ENCODE measurements at places on chromosomes 3 and 15. TPM values are rescaled to one million over a fixed set of nuclear protein-coding genes. Genes with fewer than 3 reads are reported as not detected.

DNA sequence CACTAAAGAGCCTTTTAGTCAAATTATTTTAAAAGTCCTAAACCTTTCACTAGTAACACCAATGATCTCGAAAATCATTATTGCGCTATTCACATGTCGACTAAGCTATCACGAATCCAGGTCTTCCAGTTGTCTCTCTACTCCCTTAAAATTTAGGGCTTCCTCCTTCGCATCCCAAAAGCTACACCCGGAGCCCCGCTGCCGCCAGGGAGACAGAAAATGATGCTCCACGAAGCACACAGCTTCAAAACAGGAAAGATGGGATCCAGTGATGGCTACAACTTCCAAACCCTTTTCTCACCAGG lies 253 bp downstream of the IFT80 start:
- H3K4me3 ChIP-seq = peak overlapping the region; percentile 72
- H3K27me3 ChIP-seq = no peaks in the 10 kb centered on the region
- DNase-seq = no peak
- no peaks in the 10 kb centered on the region for H3K36me3 ChIP-seq

The TRIM71 gene
- total RNA-seq = under 0.01 TPM

The SETD2 gene
- total RNA-seq = 87.8 TPM

GRCh38 chr3:132535575-132536441 lies 61.3 kb upstream of the ACKR4 start:
- H3K4me1 ChIP-seq = no peaks in the 10 kb centered on the region
- H3K27ac ChIP-seq = no peak overlapping the region
- no peaks in the 10 kb centered on the region for H3K27me3 ChIP-seq
- H3K36me3 ChIP-seq = no peaks in the 10 kb centered on the region

- H3K4me3 ChIP-seq = no peak overlapping the region
- no peaks in the 10 kb centered on the region for H3K4me1 ChIP-seq
These were observed 607.1 kb upstream of the BCHE start for GRCh38 chr3:166444336-166444735.

DNA sequence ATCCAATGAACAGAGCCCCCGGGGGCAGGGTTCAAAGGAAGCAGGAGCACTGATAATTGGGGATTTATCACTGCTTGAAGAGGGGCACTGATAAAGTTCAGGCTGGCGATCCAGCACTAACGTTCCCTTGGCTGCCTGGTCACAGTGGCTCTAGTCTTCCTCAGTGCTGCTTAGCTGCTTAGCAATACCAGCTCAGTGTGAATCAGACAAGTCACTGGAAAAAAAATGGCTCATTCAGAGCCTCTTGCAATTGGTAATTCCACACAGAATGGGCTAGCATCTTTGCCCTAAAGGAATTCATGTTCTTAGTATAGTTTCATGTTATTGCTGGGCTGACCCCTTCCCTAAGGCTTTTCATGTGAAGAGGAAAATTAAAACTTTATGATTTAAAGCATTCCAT lies 95.7 kb upstream of the SLC2A2 start:
- H3K36me3 ChIP-seq = no peaks in the 10 kb centered on the region
- no peaks in the 10 kb centered on the region for H3K4me1 ChIP-seq
- no peaks in the 10 kb centered on the region for H3K27me3 ChIP-seq
- no peak overlapping the region for H3K4me3 ChIP-seq
- no peak overlapping the region for H3K27ac ChIP-seq

The GOLGA6L4 gene
- 3.8 TPM for total RNA-seq

- H3K4me1 ChIP-seq = no peaks in the 10 kb centered on the region
- no peaks in the 10 kb centered on the region for H3K36me3 ChIP-seq
- no peak overlapping the region for H3K4me3 ChIP-seq
- DNase-seq = no peak
- peak overlapping the region; percentile 73 for H3K27ac ChIP-seq
These were observed 6.2 kb downstream of the STIMATE start for GRCh38 chr3:52891164-52891563.

The MNS1 gene
- 2.4 TPM for total RNA-seq

The ESYT3 gene
- 0.32 TPM for total RNA-seq

The ATP2C1 gene
- 76.2 TPM for total RNA-seq

The ZNF620 gene
- total RNA-seq = 6.2 TPM

GRCh38 chr3:13168391-13168790 lies 95.2 kb upstream of the IQSEC1 start:
- no peaks in the 10 kb centered on the region for H3K36me3 ChIP-seq
- H3K27ac ChIP-seq = no peak overlapping the region
- no peaks in the 10 kb centered on the region for H3K4me1 ChIP-seq
- H3K4me3 ChIP-seq = no peak overlapping the region
- no peaks in the 10 kb centered on the region for H3K27me3 ChIP-seq

GRCh38 chr3:118537454-118537853 lies 497.2 kb downstream of the IGSF11 start:
- DNase-seq = no peak
- no peaks in the 10 kb centered on the region for H3K27me3 ChIP-seq
- no peaks in the 10 kb centered on the region for H3K36me3 ChIP-seq
- no peaks in the 10 kb centered on the region for H3K4me1 ChIP-seq
- H3K4me3 ChIP-seq = no peak overlapping the region
- no peak overlapping the region for H3K27ac ChIP-seq

DNA sequence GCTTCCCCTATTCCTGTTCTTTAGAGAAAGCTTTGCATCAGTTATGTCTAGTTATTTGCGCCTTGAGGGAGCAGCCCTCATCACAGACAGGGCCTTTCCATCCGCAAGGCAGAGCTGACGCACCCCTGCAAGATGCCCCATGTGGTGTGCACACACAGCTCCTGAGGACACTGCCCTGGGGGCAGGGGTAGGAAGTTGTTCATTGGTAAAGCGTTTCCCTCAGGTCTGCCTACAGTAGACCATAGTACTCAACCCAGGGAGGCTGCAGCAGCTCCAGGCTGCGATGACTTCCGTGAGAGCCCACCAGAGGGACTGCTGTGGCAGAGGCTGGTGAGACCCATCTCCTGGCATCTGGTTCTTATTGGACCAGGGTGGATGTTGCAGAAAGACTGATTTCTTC lies 55.1 kb upstream of the PLXNA1 start:
- H3K36me3 ChIP-seq = no peaks in the 10 kb centered on the region
- H3K4me1 ChIP-seq = peaks cover 10% of the 10 kb centered on the region
- H3K27ac ChIP-seq = no peak overlapping the region
- H3K4me3 ChIP-seq = no peak overlapping the region
- no peaks in the 10 kb centered on the region for H3K27me3 ChIP-seq

DNA sequence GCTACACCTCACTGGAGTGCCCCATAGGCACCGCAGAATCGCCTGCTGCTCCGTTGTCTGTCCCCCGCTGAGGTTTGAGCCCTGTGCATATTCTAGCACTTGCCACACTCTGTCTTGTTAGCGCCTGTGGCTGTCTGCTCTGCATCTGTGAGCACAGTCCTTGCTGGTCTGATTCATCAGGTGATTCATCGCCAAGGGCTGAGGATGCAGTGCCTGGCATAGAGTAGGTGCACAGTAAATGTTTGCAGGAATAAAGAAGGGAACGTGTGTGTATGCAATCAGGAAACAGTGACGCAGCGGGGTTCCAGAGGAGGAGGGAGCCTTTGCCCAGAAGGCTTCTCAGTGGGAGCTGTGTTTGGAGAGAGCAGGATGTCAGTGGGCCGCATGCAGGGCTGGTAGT lies 124.0 kb upstream of the PLXNA1 start:
- no peak overlapping the region for H3K27ac ChIP-seq
- no peaks in the 10 kb centered on the region for H3K4me1 ChIP-seq
- DNase-seq = no peak
- no peaks in the 10 kb centered on the region for H3K27me3 ChIP-seq

DNA sequence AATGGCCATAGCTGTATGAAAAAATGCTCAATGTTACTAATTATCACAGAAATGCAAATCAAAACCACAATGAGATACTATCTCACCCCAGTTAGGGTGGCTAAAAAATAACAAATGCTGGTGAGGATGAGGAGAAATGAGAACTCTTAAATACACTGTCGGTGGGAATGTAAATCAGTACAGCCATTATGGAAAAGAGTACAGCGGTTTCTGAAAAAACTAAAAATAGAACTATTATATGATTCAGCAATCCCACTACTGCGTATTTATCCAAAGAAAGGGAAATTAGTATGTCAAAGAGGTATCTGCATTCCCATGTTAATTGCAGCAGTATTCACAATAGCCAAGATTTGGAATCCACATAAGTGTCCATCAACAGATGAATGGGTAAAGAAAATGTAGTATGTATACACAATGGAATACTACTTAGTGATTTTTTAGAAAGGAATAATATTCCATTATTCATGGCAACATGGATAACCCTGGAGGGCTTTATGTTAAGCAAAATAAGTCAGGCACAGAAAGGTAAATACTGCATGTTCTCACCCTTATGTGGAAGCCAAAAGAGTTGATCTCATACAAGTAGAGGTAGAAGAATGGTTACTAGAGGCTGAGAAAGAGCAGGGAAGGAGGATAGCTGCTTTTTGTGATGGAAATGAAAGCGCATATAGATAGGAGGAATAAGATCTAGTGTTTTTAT lies 35.0 kb downstream of the SERP1 start:
- H3K27me3 ChIP-seq = no peaks in the 10 kb centered on the region
- no peaks in the 10 kb centered on the region for H3K36me3 ChIP-seq
- H3K27ac ChIP-seq = no peak overlapping the region
- no peak for DNase-seq

GRCh38 chr3:175287361-175287963 lies 428.3 kb downstream of the NAALADL2 start:
- no peaks in the 10 kb centered on the region for H3K4me1 ChIP-seq
- H3K27ac ChIP-seq = no peak overlapping the region
- DNase-seq = no peak
- no peaks in the 10 kb centered on the region for H3K27me3 ChIP-seq
- no peak overlapping the region for H3K4me3 ChIP-seq
- no peaks in the 10 kb centered on the region for H3K36me3 ChIP-seq

DNA sequence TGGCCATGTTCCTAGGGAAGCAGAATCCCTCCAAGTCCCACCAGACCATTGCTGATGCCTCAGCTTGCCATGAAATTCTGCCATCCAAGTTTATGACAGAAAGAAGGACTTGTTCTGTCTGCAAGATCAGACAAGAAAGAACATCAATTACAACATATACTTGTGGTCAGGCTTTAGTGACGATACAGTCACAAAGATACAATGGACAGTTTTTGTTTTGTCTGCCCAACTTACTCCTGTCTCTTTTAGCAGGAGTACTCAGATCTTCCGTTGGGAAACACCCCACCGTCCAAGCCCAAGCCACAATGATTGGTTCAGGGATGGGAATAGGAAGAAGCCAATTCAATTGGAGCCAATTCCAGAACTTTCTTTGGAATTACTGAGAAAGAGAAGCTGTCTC lies 15.7 kb downstream of the KLHL6 start:
- no peaks in the 10 kb centered on the region for H3K27me3 ChIP-seq
- DNase-seq = no peak
- no peaks in the 10 kb centered on the region for H3K4me1 ChIP-seq
- H3K36me3 ChIP-seq = no peaks in the 10 kb centered on the region

The CASR gene
- total RNA-seq = not detected

- H3K27me3 ChIP-seq = no peaks in the 10 kb centered on the region
- H3K4me3 ChIP-seq = no peak overlapping the region
- no peaks in the 10 kb centered on the region for H3K4me1 ChIP-seq
- DNase-seq = no peak
- no peaks in the 10 kb centered on the region for H3K36me3 ChIP-seq
These were observed 16.4 kb downstream of the CHRNA3 start for GRCh38 chr15:78604420-78604819.

GRCh38 chr3:154062513-154062912 lies 58.7 kb upstream of the ARHGEF26 start:
- H3K4me1 ChIP-seq = no peaks in the 10 kb centered on the region
- DNase-seq = no peak
- no peaks in the 10 kb centered on the region for H3K36me3 ChIP-seq
- no peaks in the 10 kb centered on the region for H3K27me3 ChIP-seq

DNA sequence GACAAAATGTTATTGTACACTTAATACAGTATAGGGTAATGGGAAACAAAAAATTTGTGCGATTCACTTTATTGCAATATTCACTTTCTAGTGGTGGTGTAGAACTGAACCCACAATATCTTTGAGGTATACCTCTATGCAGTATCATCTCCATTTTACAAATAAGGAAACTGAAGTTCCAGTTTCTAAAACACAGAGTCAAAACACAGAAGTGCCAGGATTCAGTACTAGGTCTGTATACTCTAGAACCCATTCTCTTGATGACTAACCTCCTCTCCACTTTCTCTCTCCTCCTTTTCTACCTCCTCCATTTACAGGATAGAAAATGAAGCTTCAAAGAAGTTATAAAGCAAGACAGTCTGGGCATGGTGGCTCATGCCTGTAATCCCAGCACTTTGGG lies 62.2 kb downstream of the MB21D2 start:
- H3K27me3 ChIP-seq = no peaks in the 10 kb centered on the region
- no peak for DNase-seq
- no peaks in the 10 kb centered on the region for H3K36me3 ChIP-seq
- no peak overlapping the region for H3K27ac ChIP-seq
- H3K4me1 ChIP-seq = peaks cover 3% of the 10 kb centered on the region

Data from breast epithelium (tissue), 4 donors.